ENCODE measurements at places on chromosomes 11 and 22.

DNA sequence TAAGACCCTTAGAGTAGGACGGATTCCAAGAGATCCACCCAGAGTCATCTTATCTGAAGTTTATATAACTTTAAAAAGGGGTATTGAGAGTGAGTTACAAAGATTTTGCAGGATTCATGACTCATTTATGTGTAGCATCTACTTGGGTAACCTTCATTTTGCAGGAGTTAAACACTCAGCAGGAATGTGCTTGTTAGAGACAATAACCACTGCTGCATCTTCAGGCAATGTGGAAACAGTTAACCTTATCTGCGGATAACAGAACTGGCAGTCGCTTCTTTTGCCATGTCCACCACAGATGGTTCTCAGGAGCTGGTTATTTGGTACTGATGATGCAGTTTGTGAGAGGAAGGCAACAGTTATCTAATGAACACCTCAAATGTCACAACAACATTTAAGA, 417.9 kb upstream of the DDI1 start:
- DNase-seq, result peak; percentile 64

DNA sequence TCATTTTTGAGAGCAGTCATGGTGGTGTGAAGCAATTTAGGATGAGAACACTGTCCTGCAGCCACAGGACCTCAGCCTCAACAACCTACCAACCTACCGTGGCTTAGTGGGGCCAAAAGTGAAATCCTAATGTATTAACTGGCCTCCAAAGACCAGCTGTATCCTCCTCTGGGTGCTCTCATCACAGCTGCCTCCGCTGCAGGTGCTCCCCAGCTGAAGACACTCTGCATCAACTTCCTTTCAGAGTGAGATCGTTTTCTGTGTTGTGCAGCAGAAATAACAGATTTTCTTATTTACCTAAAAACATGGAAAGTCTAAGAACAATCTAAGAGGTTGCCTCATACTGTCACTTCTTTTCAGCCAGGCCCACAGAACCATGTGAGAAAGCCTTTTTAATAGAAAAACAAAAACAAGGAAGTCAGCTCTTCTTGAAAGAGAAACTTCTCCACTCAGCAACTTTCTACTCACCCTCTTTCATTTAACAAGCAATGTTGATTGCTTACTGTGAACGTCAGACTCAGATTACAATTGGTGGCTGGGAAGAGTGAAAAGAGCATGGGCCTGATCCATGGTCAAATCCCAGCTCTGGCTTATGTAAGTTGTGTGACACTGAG, 136.1 kb downstream of the TENM4 start:
- no peak for DNase-seq

GRCh38 chr11:68843703-68844312, 2.1 kb upstream of the CPT1A start:
- DNase-seq, result peak; percentile 62

DNA sequence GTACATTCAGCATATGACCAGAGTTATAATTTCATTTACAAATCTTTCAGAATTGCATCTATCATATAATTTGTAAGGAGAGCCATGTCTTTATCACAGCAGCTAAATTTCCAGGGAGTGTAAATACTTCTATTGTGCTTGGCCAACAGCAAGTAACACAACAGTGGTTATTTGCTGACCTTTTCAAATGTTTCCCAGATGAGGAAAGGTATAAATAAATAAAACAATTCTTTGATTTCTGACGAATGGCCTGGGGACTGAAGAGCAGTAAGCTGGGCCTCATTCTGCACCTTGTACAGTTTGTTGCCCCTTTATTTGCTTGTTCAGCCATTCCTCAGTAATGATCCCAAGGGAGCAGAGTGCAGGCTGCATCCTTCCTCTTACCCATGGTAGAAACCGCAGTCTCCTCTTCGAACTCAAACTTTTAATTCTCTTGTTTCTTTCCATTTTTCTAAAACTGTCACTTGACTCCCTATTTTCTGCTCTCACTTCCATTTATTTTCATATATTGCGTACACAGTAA, 132.8 kb downstream of the DDX10 start:
- no peak for DNase-seq

- DNase-seq, result peak; percentile 74
Observed at GRCh38 chr22:41360126-41360525, 21.6 kb upstream of the TEF start.
